ENCODE measurements at places on chromosomes 4 and X.
A peak's percentile ranks its signal among the peaks of the same experiment; 100 is the strongest.

DNA sequence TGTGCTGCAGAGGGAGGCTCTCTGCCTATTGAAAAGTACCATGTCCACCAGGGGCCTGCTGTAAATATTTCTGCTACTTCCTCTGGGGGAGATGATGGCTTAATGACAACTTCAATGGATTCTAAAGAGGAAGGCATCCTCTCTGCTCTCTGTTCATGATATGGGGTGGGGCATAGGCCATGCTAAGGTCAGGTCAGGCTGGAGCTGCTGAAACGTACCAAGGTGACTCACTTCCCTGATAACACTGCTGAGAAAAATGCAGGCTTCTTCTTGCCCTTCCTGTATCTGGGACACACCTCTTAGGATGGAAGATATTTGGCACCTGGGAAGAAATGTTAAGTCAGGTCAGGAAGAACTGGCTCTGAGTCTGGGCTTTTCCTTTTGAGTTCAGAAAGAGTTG is 31.5 kb downstream of the HS3ST1 start:
- no peak for DNase-seq

- DNase-seq: no peak
Measured at GRCh38 chr4:126955292-126956183, 677.2 kb upstream of the INTU start.

DNA sequence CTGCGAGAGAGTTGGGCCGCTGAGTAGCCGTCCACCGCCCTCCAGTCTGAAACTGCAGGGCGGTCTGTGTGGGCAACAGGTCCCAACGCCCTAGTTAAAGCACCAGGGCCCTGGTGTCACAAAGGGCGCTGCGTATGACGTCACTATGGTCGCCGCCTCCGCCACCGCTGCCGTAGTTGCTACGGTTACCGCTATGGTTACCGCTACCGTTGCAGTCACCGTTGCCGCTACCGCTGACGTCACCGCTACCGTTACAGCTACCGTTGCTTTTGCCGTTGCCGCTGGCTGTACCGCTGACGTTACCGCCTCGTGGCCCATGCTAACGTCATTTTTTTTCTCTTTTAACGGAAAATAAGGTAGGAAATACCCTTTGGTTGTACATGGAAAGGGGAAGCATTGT is at the start of gene PPP1R2C:
Gene PPP1R2C (minus strand): TSS at position 68 of the 400 bp plus-strand sequence. CDS start 84 bp downstream, outside the sequence.
- no peak for DNase-seq

GRCh38 chrX:138504273-138504672 is 207.2 kb downstream of the FGF13 start:
- no peak for DNase-seq

GRCh38 chrX:23855569-23855968 is 52.2 kb downstream of the APOO start:
- DNase-seq: peak; percentile 19

- no peak for DNase-seq
Measured at GRCh38 chr4:174377613-174378012, 93.9 kb downstream of the CEP44 start.

DNA sequence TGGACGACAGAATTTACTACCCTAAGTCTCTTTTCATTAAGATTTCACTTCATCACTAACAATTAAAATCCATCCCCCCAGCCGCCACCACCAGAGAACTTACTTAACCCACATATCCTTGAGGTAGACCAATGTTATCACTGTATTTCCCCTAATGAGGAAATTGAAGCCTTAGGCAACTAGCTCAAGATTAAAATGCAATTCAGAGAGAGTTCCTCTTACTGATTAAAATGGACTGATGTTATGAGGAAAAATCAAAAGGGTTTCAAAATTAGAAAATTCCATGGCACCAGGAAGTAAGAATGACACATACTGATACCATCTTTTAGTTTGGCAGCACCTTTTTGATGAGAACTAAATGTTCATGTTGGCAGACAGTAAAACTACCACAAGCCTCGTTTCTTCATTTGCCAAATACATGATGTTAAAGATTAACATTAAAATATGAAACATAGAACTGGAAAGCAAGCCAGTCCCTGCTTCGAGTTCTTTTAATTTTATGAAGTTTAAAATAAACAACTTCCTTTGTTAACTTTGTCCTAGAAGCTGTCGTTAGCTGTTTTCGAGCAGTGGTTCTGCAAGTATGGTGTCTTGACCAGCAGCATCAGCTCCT is 69.3 kb upstream of the CCDC160 start:
- DNase-seq: no peak

GRCh38 chr4:13539047-13539618 is 5.2 kb downstream of the NKX3-2 start:
- DNase-seq: no peak

GRCh38 chr4:3470244-3471097 is 7.4 kb downstream of the DOK7 start:
- no peak for DNase-seq

- DNase-seq: peak; percentile 42
Measured at GRCh38 chrX:53004811-53005210, 43.8 kb upstream of the GPR173 start.

DNA sequence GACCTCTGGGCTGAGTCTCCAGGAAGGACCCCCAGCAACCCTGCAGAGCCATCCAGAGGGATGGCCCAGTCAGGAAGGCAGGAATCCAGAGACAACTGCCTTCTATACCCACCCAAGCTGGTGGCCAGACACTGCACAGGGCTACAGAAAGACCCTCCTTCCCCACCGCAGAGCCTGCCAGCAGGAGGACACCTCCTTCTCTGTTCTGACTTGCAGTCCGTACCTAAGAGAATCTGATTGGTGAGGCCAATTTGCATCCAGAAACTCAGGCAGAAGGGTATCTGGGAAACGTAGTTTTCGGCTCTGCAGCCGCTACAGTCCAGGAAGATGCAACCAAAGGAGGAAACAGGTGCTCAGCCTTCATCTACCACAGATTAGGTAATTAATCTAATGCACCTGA is 155.4 kb upstream of the FRG1 start:
- no peak for DNase-seq

Measured in osteocyte (in vitro differentiated cells).